HAP-1 (cell line): ENCODE measurements at places on chromosomes 11 and 22.

DNA sequence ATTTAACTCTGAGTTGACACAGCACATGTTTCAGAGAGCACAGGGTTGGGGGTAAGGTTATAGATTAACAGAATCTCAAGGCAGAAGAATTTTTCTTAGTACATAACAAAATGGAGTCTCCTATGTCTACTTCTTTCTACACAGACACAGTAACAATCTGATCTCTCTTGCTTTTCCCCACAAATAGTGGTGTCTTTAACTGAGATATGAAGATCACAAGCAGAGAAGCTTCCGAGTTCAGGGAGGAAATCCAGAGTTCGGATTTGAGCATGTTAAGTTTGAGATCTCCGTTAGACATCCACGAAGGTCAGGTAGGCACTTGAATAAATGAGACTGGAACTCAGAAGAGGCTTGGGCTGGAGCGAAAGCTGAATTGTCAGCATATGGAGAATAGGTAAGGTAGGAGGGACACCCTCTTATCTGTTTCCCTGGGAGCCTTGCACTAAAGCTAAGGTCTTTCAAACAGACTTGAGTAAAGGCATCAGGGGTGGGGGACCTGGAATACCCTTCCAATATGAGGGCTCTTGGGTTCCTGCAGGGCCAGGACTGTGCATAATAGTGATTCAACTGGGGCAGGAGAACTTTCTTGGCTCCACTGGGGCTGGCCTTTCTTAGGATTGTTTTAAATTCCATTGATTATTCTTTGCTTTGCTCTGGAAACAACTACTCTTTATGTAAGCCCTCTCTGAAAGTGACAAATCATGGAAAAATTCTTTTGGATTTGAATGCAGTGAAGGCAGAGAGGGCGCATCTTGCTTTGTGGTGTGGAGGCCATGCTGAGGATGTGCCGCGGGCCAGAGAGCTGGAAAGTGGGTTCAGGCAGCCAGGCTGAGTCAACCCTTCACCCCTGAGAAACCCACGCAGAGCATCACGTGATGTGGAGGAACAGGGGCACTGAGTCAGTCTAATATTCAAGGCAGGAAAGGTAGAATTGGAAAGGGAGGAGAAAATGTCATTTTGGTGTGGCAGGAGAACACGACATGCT is 62.7 kb upstream of the AMPD3 start:
- no peak for DNase-seq

- no peak for DNase-seq
These were observed 184.2 kb downstream of the FAM76B start for GRCh38 chr11:95605271-95605940.

- DNase-seq: no peak
These were observed 103.1 kb downstream of the TEAD1 start for GRCh38 chr11:12777208-12777874.

DNA sequence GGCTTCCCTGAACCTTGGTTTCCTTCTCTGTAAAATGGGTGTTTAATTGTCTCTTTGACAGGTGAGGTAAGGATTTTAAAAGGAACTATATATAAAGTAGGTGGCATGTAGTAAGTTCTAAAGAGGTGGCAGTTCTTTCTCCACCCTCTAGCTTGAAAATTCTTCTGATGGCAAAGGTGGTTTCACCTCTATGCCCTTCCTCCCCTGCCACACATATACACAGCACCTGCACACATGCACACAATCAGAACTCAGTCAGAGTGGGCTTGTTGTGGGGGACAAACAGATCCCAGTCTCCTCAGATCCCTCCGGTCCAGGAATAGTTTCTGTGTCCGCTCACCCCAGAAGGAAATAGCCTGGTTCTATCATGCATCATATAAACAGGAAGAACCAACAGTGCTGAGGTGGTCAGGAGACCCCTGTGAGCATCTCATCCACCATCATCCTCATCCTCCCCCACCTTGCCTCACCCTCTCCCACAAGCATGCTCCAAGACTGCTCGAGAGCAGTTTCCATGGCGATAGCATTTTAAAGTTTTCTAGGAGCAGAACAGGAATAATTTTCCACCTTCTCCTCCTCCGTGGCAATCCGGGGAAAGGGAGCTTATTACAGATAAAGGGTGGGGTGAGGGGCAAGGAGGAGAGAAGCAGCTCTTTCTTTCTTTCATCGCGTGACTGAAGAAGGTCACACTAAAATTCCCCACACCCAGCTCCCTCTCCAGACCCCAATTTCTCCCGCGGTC is 123.6 kb downstream of the CHST1 start:
- no peak for DNase-seq

- DNase-seq: no peak
These were observed 57.6 kb downstream of the NRXN2 start for GRCh38 chr11:64665411-64665821.

DNA sequence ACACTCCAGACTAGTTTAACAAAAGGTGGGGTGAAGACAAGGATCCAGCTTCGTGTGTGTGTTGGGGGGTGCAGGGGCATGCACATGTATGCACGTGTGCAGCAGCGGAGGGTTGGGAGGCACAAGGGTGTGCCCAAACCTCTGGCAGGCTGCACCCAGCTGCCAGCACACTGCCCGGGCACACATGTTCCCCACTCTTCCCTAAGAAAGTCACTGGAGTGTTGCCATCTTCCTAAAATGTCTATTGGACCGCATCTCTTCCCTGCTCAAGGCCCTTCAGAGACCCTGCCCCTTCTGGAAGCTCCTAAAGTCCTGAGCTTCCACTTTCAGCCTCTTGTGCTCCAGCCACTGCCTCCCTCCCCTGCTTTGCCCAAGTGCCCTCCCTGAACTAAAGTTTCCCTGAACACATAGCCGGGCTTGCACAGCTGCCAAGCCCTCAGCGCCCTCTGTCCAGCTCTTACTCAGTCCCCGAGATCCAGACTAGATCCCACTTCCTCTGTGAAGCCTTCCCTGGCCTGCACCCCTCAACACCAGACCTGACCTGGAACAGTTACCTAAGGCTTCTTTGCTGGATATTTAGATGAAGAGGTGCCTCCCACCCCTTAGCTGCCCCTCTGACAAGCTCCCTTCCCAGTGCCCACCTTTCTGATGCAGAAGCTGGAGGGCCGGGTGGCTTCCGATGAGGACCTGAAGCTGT is 6.0 kb downstream of the CFL1 start:
- DNase-seq: no peak
